ENCODE measurements at places on chromosomes 2 and 18.

- DNase-seq: no peak
These were observed 17.3 kb upstream of the IMPA2 start for GRCh38 chr18:11963991-11964484.

DNA sequence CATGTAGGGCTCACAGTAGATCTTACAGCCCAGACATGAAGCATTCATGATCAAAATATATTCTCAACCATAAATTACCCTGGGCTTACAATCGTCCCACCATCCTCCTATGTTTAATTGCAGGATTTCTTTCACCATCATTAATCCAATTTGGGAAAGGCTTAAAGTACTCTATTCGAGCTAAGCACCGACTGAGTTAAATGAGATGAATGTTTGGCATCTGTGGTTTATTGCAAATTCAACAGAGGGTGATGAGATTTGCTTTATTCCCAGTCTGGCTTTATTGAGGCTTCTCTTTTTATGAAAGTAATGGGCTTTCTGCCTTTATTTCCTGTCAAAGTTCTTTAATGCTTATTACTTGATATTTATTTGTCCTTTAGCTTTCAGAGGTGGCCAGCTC lies 159.0 kb downstream of the METTL4 start:
- DNase-seq: no peak

DNA sequence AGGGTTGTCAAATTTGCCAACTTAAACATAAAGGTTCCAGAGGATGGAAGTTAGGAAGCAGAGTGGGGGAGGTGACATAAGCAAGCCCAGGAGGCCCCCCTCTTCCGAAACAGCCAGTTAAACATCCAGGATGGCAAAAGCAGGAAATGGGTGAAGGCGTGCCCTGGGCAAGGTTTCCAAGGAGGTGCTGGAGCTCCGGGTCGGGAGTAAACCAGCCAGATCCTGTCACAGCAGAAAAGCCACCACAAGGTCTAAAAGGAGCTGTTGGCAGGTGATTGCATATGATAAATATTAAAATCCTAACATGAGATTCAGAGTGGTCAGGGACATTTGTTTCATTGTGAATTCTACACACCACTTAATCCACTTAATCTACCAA lies 572.2 kb upstream of the SALL3 start:
- no peak for DNase-seq

DNA sequence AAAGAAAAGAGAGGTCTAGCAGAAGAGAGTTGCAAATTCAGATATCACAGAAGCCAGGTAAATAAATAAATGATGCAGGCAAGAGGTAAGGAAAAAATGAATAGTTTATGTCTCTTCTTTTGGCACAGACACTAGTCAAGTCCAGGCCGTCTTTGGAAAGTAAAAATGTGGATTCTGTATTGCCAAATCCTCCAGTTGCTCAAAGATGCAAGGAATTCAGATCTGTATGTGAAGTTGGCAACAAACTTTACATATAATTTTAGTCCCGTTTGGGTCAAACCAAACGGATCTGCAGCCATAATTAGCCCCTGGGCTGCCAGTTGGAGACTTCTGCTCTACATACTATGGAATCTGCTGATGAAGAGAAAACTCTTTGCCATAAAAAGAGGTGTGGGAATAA lies 200.5 kb upstream of the RND3 start:
- no peak for DNase-seq

- DNase-seq: no peak
These were observed 120.0 kb downstream of the DNAH6 start for GRCh38 chr2:84636080-84636971.

DNA sequence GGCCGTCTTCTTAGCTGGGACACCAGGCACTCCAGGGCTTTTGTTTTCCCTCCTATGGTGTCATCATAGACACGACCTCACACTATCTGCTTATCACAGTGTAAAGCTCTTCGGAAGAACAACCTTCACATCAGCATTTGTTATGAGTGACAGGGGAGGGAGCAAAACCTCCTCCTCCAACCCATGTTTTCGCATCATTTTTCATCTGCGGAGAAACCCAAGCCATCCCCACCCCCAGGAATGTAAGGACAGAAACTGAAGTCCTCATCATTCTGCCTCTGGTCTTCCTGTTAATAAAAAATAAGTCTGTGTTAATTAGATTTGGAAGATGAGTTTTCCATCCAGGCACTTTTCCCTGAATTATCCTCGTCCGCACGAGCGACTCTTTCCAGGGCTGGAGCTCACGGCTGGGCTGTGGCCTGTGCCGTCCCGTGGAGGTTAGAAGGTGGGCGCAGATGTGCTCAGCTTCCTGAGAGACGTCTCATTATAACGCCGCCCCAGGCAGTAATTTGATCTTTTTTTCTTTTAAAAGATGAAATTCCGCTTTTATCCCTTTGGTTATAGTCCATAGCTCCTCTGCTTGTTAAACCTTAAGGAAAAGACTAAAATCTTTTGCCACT lies 101.6 kb upstream of the TMEM18 start:
- no peak for DNase-seq

DNA sequence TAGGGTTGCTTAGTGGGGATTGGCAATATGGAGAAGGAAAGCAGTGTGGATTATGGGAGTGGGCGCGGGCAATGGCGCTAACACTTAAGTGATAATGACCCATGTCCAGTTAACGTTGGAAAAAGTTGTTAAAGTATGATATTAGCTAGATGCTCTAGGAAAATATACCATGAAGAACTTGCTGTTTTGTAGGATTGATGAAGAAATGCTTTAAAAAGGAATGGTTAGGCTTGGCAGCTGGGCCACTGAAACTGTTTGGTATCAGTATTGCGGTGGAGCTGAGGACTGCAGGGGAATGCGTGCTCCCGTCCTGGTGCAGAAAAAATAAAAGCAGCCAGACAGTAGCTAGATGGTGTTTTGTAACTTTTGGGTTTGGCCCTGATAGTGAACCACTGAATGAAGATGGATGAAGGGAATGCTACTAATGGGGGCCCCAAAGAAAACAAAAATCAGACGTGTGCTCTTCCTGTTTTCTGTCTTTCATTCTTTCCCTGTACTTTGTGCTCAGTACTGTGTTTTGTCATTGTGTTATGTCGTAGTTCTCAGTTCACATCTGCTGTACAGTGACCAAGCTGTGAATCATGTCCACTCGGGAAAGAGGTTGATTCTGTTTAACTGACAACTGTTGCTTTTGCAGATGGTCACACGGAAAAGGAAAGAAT lies 999 bp downstream of the INSIG2 start:
- no peak for DNase-seq

DNA sequence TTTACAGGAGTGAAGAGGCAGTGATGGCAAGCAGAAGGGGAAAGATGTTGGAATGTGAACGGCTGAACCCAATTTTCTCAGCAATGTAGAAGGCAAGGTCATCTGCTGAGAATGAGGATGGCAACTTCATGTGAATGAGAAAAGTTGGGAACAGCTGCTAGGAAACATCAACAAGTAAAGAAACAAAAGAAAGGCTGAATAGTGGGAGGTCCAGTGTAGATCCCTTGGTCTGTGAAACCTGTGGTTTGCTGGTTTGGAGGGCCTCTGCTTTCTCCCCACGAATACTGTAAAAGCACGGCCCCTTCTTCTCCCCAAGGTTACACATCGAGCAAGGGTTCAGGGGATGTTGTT lies 27.4 kb downstream of the MARCHF4 start:
- no peak for DNase-seq

GRCh38 chr2:108243566-108243965 lies 3.8 kb downstream of the SULT1C3 start:
- no peak for DNase-seq

DNA sequence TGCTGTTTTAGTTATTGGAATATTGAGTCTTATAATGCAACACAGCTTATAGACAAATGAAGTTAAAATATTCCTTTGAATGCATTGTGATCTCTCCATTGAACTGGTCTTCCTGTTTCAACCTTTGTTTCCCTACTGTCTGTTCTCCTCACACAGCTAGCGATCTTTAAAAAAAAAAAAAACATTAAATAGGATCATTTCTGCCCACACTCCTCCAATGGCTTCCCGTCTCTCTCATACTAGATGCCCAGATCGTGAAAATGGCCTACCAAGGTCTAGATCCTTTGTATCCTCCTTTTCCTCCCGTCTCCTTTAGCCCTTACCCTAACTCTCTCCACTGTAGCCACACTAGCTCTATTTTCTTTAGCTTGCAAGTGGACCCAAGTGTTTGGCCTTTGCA lies 2.4 kb downstream of the FAM171B start:
- DNase-seq: no peak

DNA sequence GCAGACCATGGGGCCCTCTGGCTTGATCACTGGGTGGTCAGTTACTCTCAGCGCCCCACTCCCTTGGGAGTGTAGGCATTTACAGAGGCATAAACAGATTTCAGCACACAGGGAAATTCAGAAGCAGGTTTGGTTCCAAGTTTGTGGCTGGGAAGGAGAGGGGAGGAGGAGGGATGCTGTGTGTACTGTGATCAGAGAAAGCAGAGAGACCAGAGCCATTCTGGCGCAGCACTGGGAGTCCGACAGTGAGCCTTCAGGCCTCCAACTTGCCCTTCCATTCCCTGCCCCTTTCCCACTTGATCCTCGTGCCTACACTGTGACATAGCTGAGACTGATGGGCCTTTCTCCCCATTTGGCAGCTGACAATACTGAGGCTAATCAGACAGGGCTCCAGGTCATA lies 47.8 kb upstream of the LOXHD1 start:
- DNase-seq: no peak

GRCh38 chr2:197097578-197098366 lies 171.3 kb upstream of the PGAP1 start:
- no peak for DNase-seq

DNA sequence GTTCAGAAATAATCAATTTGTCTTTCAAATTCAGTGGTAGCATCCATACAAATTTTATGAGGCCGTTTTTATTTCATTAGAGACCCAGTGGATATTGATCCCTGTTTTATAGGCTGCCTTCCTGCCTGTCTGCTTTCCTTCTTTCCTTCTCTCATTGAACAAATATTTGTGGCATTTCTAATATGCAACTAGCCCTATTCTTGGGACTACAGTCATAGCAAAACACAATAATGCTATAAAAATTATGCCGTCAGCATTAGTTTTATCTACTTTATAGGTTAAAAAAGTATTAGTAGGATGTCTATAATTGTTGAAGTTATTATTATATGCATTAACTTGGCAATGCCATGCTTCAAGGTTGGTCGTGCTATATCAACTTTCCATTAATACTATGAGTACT lies 2037.8 kb upstream of the LRRTM1 start:
- no peak for DNase-seq

DNA sequence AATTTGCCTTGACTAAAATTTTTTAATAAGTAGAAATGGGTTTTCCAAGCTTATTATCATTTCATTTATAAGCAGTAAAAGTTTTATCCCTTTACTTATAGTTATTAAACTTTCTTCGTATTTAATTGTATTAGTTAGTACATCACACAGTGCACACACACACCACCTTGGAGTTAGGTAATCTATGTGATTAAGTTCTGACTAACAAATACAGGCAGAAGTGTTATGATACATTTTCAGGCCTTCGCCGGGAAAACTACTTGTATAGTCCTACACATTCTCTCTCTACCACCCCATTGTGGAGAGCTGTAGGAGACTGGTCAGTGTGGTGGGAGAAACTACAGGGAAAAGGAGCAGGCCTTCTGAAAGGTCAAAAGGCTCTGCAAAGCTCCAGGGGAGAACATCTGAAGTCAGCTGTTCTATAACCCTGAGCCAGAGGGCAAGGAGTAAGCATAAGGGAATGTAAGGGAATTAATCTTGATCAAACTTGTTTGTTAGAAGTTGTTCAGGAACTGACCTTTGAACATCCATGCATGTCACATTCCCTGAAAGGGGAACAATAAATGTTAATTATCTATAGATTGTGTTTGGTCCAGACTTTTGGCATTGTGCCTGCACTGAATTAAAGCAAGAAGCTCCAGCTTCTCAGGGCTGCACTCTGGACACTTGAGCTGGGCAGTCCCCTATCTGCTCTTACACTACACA lies 231.7 kb downstream of the FSIP2 start:
- no peak for DNase-seq

DNA sequence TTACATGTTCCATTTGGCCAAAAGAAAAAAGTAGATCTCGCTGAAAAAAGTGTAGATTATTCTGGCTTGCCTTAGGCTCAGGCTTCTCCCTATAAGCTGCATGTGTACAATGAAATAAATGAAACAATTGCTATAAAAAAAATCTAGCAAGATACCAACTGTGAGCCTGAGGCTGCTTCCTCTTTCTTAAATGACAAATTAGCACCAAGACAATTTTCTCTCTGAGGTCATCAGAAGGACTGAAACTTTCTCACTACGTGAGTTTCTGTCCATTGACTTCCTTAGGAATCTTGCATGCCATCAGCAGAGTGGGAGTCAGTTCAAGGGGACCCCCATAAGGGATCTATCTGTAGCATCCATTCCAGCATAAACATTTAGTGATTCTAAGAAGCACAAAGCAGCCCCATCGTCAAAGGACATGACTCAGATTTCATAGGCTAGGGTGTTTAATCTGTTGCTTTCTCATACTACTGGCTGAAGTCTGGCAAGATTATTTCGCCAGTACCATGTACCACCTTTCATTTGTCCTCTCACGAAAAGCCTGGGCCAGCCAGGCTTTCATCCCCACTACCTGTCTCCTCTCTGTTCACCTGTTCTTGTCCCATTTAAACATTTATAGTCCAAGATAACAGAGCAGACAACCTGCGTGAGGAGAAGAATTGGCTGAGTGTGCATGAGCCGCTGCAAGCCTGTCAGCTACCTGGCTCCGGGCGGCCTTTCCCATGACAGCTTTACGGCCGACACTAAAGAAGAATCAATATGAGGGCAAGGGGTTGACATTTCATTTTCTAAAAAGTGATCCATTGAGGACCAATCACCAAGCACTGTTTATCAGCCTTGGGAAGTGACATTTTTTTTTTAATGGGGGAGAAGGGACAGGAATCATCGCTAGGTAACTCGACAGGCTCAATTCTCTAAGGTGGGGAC lies 120.0 kb downstream of the EPHA4 start:
- DNase-seq: no peak

DNA sequence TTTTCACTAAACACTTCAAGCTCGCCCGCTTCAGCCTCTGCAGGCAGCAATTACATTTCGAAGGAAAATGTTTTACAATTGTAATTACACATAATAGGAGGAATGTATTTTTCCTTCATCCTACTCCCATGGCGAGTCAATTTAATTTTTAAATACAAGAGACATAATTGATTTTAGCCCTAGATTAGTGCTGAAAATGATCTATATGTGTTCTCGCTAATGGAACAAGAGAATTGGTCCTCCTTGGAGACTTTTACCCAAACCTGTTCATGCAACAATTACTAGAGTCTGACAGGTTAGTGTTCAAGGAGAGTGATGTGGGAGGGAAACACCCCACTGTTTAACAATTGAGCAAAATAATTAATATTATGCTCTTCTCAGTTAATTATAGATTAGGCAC lies 509.4 kb upstream of the SETBP1 start:
- DNase-seq: no peak

Measured in stimulated activated naive CD4-positive, alpha-beta T cell (primary cell).